ENCODE measurements at places on chromosomes 4 and X.

GRCh38 chr4:177967328-177967727 is 525.1 kb upstream of the AGA start:
- DNase-seq = no peak

DNA sequence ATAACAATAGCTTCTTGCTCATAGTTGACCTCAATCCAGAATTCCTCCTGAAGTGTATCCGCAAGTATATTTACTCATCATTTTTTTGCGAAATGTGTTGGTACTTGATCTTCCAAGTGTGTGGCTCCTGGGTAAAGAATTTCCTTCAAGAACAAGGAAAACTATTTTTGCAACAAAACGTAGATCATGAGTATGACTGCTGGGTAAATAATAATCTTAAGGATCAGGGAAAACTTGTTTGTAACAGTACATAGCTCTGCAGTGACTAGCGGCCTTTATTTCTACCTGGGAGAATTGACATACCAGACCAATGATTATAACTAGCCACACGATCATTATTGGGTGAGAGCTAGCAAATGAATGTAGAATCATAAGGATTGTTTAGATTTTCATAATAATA is 1311.7 kb downstream of the ARAP2 start:
- no peak for DNase-seq

- DNase-seq = no peak
Measured at GRCh38 chrX:57289089-57289488, 2.6 kb downstream of the FAAH2 start.

DNA sequence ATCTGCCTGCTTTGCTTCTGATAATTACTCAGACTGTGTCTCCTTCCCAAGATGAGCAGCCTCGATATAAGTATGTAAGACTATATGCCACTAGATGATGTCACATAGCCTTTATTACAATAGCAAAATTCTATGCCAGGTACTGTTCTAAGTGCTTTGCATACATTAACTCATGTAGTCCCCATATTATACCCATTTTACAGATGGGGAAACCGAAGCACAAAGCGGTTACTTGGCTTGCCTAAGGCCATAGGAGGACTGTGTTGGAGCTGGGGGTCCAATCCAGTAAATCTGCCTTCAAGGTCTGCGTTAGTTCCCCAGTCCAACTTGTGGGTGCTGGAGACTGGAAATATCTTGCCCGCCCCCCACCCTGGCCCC is 826 bp upstream of the SCML1 start:
- no peak for DNase-seq

GRCh38 chr4:147788791-147789190 is 56.9 kb downstream of the ARHGAP10 start:
- DNase-seq = no peak

GRCh38 chr4:34636623-34637022 is 1607.7 kb downstream of the ARAP2 start:
- no peak for DNase-seq

DNA sequence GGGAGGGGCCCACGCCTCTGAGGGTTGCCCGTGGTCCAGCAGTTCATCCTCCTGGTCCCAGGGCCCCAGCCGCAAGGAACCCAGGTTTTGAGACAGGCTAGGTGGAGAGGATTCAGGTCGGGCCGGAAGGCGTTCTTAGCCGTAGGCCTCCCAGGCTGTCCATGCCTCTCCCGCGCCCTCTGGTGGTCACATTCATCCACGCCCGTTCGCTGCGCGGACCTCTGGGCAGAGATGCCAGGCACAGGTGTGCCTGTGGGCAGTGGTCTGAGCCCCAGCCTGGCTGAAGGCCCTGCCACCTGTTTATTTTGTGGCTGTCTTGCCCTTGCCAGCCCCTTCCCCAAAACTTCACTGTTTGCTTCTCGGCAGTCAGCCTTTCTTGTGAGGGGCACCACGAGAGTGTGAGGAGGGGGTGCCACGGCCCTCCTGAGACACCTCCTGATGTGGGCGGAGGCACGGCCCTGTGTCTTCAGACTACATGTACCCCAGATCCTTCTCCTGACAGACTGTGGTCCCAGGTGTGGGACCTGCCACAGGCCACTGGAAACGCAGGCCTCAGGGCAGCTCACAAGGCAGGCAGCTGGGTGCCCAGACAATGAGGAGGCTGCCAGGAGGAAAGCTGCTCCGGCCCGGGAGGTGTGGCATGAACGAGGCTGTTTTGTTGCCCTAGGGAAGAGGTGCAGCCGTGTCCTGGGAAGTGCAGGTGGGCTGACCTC is 5.0 kb downstream of the UVSSA start:
- no peak for DNase-seq

GRCh38 chr4:140789759-140790158 is 33.6 kb upstream of the TBC1D9 start:
- no peak for DNase-seq

DNA sequence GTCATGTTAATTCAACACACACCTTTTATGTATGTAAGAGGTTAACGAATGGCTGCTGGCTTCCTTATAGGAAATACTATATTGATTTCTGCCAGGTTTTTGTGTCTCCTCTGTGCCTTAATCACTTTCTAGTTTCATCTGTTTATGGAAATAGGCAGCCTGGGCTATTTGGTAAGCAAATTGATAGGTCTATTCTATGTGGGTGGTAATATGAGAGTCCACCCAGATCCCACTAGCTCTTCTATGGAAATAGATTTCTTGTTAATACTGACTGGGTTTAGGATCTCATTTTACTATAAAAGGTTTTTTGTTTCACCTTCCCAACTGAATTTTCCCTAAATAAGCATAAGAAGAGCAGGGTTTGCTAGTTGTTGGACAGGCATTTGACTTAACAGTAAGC is 4.1 kb downstream of the BMX start:
- no peak for DNase-seq

DNA sequence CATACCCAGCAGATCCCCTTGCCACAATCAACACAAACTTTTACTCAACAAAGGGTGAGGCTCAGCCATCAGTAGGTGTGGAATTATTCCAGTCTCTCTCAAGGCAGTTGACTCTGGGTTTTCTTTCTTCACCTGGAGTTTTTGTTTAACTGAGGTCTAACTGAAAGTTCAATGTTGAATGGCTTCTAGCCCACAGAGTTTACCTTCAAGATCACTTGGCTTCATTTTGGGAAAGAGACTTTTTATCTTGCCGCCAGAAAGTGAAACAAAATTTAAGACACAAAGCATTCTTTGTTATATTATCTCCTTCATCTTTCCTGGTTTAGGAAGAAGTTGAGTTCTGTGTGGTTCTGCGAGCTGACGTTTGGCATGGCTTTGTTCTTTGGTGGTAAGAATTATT is 83.8 kb upstream of the RASGEF1B start:
- DNase-seq = no peak

GRCh38 chr4:3670521-3671519 is 95.4 kb upstream of the ADRA2C start:
- no peak for DNase-seq

DNA sequence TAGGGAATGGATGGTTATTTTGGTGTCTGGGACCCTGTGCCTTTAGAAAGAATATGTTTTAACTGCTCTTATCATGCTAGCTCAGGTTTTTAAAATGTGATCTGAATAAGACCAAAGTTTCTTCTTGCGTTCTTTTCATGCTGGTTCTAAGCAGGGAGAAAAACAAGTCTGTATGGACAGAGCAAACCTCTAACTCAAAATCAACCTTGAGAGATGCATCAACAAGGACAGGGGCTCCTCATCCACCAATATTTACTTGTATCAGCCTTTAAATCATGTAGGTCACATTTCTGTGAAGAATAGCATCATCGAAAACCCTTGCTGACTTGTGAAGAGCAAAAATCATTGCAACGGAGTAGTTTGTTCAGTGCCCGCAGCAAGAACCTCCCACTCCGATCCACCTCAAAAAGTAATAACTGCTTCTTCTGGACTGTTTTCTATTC is 1.2 kb downstream of the ATP10D start:
- DNase-seq = no peak

- DNase-seq = no peak
Measured at GRCh38 chr4:125041372-125041930, 273.3 kb upstream of the FAT4 start.

DNA sequence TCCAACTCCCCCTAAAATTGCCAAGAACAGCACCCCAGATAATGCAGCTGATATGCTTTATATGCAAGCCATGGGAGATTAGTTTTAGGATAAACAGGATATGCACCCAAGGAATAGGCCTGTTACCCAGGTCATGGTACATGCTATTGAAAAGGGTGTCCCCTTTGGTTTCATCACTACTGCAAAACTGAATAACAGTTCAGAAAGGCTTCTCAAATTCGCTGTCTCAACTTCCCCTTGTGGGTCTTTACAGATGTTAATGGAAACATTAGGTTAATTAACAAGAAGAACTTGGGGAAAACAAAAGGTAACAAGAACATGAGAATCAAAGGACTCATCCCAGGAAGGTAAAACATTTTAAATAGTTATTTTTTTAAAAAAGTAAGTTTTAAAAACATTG is 318.7 kb downstream of the PRR32 start:
- DNase-seq = no peak

GRCh38 chrX:23952984-23953907 is 45.4 kb downstream of the CXorf58 start:
- peak; percentile 18 for DNase-seq

DNA sequence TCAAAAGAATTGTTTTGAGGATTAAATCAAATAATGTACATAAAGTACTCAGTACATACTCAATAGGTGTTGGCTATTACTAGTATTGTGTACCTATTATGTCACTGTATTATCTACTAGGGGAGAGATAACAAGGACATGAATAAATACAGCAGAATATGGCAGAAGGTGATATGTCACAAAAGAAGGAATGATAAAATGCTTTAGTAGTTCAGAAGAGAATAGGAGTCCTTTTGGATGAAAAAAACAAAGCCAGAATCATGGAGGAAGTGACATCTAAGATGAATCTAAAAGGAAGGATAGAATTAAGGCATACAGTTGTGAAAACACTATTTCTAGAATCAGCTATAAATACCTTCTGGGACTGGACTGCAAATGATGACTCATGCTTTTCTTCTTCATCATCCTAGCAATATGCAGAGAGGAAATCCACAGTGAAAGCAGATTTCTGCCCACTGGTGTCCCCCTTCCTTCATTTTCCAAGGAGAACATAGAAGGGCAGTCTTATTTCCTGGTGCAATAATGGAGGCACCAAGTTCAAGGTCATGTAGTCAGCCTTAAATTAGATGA is 98.7 kb downstream of the GLUD2 start:
- no peak for DNase-seq

- no peak for DNase-seq
Measured at GRCh38 chr4:97404876-97405523, 738.3 kb downstream of the STPG2 start.

DNA sequence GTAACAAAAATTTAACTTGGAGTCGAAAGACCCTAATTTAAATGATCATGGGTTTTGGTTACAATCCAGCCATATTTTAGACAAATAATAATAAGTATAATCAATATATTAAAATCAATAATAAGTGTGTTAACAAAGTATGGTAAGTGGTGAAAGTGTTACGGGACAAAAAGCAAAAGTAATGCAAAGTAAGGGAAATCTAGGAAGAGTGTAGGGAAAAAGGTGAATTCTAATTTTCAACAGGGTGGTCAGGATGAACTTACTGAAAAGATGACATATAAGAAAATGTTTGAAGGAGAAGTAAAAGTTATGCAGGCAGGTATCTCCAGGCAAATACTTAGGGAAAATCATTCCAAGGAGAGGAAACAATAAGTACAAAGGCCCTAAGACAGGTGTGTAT is 32.3 kb downstream of the STX18 start:
- no peak for DNase-seq

GRCh38 chr4:20592663-20593062 is 107.6 kb upstream of the PACRGL start:
- DNase-seq = no peak

DNA sequence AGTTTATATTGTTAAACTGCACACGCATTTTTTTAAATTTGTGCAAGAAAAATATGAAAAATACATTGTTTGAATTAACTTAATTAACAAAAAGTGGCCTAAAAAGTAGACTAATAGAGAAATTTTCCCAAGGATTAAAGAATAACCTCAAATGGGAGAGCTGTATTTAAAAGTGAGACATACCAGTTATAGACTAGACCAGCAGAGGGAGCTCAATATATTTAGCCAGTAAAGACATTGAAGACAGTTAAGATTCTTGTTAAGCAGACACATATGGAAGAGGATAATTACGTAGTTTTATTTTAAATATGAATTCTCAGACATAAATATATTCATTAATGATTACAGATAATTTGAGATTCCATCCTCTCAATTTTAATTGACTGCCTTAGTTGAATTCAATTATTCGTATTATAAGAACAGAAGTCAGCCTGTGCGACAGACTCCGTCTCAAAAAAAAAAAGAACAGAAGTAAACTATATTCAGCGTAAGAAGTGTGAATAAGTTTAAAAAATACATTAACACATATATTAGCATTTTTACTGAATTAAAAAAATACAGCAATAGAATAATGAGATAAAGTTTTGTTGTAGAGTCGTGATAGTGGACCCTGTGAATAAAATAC is 64.8 kb downstream of the GLRA3 start:
- peak; percentile 12 for DNase-seq

DNA sequence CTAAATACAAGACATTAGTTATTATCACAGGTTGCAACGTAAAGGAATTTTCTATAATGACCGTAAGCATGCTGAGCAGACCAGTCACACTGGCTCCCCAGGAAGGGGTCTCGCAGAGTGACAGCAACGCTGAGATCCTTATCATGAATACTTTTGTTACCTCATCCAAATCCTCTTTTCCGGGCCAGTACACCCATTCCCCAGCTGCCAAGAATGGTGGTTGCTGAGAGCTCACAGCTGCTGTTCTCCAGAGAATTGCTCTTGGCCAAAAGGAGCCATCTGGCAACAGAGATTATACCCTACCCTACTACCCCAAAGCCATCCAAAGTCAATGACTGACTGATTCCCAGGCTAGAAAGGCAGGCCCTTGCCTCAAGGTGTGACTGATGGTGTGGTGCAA is 91.6 kb downstream of the FUNDC1 start:
- no peak for DNase-seq

DNA sequence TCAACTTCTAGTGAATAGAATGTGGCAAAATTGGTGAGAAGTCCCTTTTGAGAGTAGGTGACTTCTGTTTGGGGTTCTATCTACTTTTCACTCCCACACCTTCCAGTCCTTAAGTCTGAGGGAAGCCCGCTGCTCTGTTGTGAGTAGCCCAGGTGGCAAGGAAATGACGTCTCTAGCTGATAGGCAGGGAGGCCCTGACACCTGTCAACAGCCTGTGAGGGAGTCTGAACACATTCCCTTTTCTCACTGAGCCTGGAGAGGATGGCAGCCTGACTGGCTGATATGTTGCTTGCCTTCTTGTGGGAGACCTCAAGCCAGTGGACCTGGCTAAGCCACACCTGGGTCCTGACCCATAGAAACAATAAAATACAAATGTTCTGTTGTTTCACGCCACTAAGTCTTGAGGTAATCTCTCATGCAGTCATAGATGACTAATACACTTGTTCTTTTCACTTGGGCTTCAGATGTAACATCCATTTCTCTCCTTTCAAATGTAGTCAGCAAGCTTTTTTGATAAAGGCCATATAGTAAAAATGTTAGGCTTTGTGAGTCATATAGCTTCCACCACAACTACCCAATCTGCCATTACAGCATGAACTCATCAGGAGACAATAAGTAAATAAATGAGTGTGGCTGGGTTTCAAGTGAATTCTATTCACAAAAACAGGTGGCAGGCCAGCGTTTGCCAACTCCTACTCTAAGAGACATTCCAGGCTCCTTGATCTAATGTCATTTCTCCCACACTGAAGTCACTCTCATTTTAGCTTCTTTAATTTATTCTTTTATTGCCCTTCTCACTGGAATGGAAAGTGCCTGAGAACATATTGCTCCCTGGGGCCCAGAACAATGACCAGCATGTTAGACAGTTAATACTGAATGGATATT is 265.1 kb upstream of the MAD2L1 start:
- no peak for DNase-seq

- DNase-seq = no peak
Measured at GRCh38 chr4:107213410-107213809, 177.3 kb upstream of the DKK2 start.

Data from SIG-M5 (cell line).